ENCODE measurements at places on chromosomes 1 and 21. TPM values are rescaled to one million over a fixed set of nuclear protein-coding genes. Genes with fewer than 3 reads are reported as not detected.

DNA sequence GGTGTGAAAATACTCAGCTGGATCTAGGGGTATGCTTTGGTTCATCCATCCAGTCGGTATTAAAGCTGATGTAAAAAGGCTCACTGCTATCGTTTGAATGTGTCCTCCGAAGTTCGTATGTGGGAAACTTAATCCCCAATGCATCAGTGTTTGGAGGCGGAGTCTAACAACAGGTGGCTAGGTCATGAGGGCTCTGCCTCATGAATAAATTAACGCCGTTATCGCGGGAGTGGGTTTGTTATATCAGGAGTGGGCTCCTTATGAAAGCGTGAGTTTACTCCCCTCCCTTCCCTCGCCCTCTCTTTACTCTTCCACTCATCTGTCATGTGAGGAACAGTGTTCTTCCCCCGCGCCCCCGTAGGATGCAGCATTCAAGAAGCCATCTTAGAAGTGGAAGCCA is 48.9 kb upstream of the ZNF281 start:
- DNase-seq = no peak
- H3K27ac ChIP-seq = no peak overlapping the region
- no peak overlapping the region for H3K4me3 ChIP-seq
- H3K27me3 ChIP-seq = no peaks in the 10 kb centered on the region

LHX4 gene
- total RNA-seq = not detected

DNA sequence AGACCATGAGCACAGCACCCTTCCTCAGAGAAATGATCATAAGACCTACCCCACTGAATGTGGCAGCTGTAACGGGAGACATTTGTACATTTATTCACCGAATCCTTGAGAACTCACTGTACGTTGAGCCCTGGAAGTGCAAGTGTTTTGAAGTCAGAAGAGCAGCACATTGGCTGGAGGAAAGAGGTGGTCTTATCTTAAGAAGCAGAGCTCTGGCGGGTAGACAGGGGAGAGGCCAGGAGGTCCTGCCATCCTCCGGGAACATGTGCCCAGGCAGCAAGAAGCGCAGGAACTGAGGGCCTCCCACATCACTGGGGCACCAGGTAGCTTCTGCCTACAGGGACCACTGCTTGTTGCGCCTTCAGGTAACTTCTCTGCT is 169.2 kb upstream of the IRF2BP2 start:
- H3K4me3 ChIP-seq = no peak overlapping the region
- no peak overlapping the region for H3K27ac ChIP-seq
- DNase-seq = no peak
- peaks cover 3% of the 10 kb centered on the region for H3K27me3 ChIP-seq

GRCh38 chr1:233668725-233669294 is 54.9 kb downstream of the KCNK1 start:
- no peak overlapping the region for H3K27ac ChIP-seq
- no peaks in the 10 kb centered on the region for H3K27me3 ChIP-seq
- DNase-seq = no peak

- DNase-seq = peak; percentile 7
- no peak overlapping the region for H3K4me3 ChIP-seq
- no peak overlapping the region for H3K27ac ChIP-seq
- H3K4me1 ChIP-seq = no peaks in the 10 kb centered on the region
- H3K36me3 ChIP-seq = no peaks in the 10 kb centered on the region
Measured at GRCh38 chr21:39048574-39048973, 134.7 kb downstream of the PSMG1 start.

MAP3K7CL gene
- 4.4 TPM for total RNA-seq

DNA sequence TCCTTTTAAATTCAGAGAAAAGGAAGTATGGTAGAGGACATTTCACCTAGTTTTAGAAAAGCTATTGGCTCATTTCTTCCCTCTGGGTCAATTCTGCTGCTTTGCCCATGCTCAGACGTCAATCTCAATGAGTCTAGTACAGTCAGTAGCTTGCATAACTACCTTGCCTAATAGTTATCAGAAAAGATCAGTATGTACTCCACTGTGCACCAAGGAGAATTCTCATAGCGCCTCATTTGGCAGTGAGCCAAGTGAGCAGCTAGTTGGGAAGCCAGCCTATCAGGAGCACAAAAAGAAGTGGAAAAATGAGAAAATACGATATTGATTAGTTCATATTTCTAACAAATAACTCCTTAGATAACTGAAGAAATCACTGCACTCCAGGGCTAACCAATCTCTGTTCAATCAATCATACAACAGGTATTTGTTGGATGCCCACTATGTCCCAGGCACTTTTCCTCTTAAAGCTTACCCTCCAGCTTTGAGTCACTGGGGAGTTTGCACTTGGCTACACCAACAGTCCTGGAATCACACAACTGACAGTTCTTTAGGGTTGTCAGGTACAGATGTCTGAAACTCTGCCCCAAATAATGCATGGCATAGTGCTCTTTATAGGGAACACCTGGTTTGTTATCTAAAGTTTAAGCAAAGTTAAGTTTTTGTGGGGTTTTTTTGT is 50.2 kb downstream of the PRDX6 start:
- H3K36me3 ChIP-seq = no peaks in the 10 kb centered on the region
- H3K27ac ChIP-seq = no peak overlapping the region
- H3K4me3 ChIP-seq = no peak overlapping the region
- peaks cover 21% of the 10 kb centered on the region for H3K4me1 ChIP-seq
- no peak for DNase-seq

DRAXIN gene
- total RNA-seq = 0.36 TPM

GRCh38 chr1:28506907-28507246 is 1.0 kb downstream of the RCC1 start:
- no peaks in the 10 kb centered on the region for H3K27me3 ChIP-seq
- H3K4me1 ChIP-seq = peaks cover 49% of the 10 kb centered on the region
- peaks cover 39% of the 10 kb centered on the region for H3K36me3 ChIP-seq
- peak overlapping the region; percentile 77 for H3K4me3 ChIP-seq

OLIG2 gene
- not detected for total RNA-seq

GRCh38 chr1:222000131-222000530 is 258.2 kb upstream of the DUSP10 start:
- no peak for DNase-seq
- no peak overlapping the region for H3K27ac ChIP-seq
- no peaks in the 10 kb centered on the region for H3K27me3 ChIP-seq
- H3K4me1 ChIP-seq = no peaks in the 10 kb centered on the region
- no peak overlapping the region for H3K4me3 ChIP-seq

DNA sequence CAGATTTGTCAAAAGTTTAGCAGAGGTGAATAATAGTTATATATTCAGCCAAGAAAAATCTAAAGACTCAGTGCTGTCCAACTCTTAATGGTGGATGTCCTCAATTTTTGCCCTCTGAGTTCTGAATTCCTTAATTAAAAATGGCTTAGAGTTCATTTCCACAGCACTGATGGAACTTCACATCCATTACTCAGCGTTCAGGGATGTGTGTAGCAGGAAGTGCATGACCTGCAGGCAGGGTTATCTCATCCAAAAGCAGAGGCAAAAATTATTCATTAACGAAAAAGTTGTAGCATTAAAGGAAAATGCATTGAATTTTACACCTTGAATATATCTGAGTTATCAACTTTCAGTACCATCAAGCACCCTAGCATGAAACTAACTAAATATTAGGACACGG is 96.7 kb downstream of the ZP4 start:
- peaks cover 13% of the 10 kb centered on the region for H3K36me3 ChIP-seq
- no peaks in the 10 kb centered on the region for H3K4me1 ChIP-seq
- H3K27ac ChIP-seq = no peak overlapping the region
- no peak overlapping the region for H3K4me3 ChIP-seq

GRCh38 chr1:26692793-26693490 is 2.9 kb upstream of the ARID1A start:
- DNase-seq = peak; percentile 98
- peaks cover 30% of the 10 kb centered on the region for H3K4me1 ChIP-seq

Data from sigmoid colon (tissue), 7 donors.